ENCODE measurements at places on chromosomes 1 and 21.

DNA sequence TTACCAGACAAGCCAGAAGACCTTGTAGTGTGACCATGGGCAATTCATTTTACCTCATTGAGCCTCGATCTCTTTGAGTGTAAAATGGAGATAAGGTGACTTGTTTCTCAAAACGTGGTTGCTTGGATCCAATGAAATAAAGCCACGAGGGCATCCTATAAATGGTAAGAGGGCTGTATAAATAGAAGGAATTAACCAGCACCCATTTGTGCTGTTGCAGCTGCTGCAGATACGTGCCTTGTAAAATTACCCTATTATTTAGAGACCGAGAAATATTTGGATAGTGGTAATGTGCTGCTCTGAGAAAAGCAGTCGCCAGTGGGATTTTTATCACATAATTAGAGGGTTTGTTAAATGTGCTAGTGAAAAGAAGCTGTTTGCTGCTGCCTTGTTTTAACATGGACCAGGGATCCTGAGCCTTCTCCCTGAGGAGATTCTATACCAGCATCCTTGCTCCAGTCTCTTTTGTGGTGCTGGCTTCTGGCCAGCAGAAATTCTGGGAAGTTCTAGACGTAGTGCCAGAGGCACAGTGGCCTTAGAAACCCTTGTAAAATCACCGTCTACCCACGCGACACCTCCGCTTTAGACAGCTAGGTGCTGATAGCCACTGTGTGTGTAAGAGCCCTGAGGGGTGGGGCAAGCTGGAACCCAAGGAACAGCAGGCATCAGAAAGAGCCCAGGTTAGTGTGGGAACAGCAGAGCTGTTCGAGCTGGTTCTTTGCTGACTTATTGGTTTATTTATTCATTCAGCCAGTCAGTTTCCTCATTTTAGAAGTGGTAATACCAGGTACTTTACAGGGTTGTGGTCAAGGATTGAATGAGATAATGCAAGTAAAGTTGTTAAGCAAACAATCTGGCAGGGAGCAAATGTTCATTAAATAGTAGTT lies 137.5 kb downstream of the NOS1AP start:
- H3K27ac ChIP-seq = no peak overlapping the region
- peaks cover 9% of the 10 kb centered on the region for H3K27me3 ChIP-seq
- H3K4me1 ChIP-seq = no peaks in the 10 kb centered on the region

DNA sequence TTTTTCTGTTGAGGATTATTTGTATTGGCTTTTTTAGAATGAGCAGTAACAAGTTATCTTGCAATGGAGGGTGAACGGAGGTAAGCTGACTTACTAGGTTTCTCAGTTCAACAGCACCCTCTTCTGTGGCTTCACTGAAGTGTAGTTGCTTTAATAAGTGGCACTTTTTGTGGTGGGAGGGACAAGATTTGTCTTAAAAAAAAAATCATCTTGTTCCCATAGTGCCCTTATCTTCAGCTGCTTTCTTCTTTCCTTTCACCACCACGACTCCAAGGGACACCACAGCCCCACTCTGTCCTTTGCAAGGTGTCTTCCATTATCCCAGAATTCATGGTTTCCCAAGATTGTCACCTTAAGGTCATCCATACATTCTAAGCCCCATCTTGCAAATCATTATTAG lies 92.9 kb downstream of the PIGK start:
- no peaks in the 10 kb centered on the region for H3K4me1 ChIP-seq

DNA sequence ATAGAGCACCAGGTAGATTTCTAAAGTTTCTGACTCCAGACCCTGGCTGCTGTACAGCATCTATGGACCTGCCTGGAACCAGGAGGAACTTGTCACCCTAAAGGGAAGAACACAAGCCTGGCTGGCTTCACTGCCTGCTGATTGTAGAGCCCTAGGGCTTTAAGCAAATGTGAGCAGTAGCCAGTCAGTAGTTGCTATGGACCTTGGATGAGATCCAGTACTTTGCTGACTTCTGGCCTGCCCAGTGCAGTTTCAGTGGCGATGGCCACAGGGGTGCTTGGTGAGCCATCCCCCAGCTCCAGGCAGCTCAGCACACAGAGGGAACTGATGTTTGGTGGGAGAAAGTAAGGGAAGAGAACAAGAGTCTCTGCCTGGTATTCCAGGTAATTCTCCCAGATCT lies 68.4 kb downstream of the ATP6V1G3 start:
- no peaks in the 10 kb centered on the region for H3K4me1 ChIP-seq
- DNase-seq = no peak
- no peak overlapping the region for H3K4me3 ChIP-seq
- no peak overlapping the region for H3K27ac ChIP-seq
- no peaks in the 10 kb centered on the region for H3K27me3 ChIP-seq

DNA sequence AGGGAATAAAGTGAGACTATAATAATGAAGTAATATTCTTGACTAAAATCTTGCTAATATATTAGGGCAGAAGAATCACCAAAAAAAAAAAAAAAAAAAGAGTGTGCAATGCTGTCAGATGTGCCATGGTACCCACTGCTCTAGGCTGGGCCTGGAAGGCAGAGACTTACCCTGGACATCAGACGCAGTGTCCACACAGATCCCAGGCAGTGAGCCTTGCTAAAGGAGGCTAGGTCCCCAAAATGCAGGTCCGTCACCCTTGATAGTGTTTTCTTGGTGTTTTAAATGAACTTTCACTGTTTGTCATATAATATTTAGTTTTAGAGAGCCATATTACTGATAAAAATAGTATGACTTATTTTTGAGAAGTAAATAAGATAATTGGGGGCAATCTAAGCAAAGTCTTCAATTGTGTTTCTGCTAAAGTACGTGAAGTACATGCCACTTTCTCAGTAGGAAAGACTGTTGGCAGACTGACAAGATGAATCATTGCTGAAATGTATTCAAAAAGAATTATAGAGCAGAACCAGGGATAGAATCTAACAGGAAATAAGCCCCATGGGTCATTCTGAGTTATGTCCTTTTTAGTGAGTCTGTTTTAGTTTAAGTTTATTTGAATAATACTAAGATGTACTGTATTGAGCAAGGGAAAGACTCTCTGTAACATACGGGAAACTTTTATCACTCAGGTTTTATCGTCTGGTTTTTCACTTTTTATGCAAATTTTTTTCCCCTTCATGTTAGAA lies 74.6 kb upstream of the PDC start:
- DNase-seq = no peak
- no peak overlapping the region for H3K4me3 ChIP-seq
- no peaks in the 10 kb centered on the region for H3K4me1 ChIP-seq
- H3K27me3 ChIP-seq = no peaks in the 10 kb centered on the region

DNA sequence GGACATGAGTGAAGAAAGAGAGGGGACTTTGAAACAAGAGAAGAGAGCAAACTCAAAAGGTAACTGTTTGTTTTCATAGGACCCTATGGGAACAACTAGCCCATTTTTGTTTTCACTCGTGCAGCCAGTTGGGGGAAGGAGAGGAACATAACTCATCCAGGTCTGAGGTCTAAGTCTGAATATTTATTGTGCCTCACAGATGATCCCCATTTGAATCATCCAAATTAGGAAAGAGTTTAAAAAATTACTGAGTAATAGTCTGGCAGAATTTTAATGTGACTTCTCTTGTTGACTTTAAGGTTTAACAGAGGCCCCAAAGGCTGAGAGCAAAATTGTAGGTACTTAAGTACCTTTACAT lies 10.4 kb upstream of the TSPAN2 start:
- H3K27me3 ChIP-seq = no peaks in the 10 kb centered on the region
- H3K36me3 ChIP-seq = no peaks in the 10 kb centered on the region
- peak overlapping the region; percentile 57 for H3K27ac ChIP-seq
- H3K4me3 ChIP-seq = peak overlapping the region; percentile 78

DNA sequence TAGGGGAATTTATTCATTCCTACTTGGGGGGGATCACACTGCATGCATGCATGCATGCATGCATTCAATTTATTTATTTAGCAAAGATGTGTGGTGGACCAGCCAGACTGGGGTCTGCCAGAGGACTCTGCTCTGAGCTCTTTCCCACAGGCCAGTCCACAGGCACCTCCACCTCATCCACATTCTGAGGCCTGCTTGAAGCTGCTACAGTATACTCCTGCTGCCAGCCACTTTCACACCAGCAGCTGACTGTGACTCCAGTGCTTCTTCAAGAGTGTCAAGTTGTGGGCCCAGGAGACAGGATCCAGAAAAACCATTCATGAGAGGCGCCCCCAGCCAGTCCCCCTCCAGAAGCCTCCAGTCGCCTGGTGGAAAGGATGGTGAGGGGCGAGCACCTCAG lies 30.9 kb downstream of the SSBP3 start:
- no peaks in the 10 kb centered on the region for H3K27me3 ChIP-seq
- peaks cover 84% of the 10 kb centered on the region for H3K4me1 ChIP-seq

DNA sequence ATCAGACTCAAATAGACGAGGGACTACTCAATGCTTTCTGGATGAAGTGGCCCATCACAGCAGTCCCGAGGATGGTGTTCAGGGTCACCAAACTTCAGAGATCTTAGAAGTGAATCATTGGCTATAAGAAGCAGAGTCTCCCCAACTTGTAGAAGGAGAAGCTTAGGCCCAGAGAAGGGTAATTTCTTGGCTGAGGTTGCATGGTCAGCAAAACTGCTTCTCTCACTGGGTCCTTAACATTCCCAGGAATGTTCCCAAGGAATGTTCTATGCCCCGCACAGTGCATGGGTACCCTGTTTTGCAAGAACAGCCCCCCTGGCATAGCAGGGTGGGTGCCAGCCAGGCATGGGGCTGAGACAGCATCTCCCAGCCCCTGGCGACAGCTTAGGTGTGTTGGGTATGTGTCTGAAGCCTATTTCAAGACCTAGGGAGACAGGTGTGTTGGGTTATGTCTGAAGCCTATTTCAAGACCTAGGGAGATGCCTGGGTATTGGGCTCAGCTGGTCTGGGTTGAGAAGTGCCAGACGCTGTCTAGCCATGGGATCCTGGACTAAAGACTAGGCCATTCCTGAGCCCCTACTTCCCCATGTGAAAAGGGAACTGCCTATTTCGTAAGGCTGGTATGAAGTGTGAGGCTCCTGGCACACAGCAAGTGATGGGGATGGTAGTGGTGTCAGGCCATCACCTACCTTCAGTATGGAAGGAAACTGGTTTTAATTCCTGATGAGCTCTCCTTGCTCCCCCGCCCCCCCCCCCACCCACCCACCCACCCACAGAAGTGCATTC lies 26.1 kb downstream of the PADI6 start:
- DNase-seq = no peak
- H3K4me3 ChIP-seq = no peak overlapping the region
- no peak overlapping the region for H3K27ac ChIP-seq

- DNase-seq = no peak
- peaks cover 29% of the 10 kb centered on the region for H3K4me1 ChIP-seq
- H3K27ac ChIP-seq = no peak overlapping the region
- no peaks in the 10 kb centered on the region for H3K36me3 ChIP-seq
- H3K4me3 ChIP-seq = no peak overlapping the region
- H3K27me3 ChIP-seq = no peaks in the 10 kb centered on the region
Observed at GRCh38 chr1:230028602-230029223, 38.3 kb upstream of the GALNT2 start.

DNA sequence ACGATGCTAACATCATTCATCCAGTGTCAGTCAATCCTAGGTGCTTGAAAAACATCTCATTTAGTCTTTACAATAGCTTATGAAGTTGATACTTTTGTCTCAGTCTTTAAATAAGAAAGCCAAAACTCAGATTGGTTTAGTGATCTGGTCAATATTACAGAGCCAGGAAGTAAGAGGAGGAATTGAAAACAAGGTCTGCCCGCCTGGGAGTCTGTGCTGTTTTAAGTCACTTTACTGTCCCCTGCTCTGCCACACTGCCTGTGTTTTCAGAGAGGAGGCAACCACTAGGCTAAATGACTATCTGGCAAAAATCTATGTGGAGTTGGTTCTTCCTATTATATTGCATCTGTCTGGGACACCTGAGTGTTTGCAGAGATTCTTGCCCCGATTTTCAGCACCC lies 62.3 kb downstream of the ST6GALNAC3 start:
- no peak overlapping the region for H3K27ac ChIP-seq
- H3K4me1 ChIP-seq = peaks cover 7% of the 10 kb centered on the region
- H3K4me3 ChIP-seq = no peak overlapping the region
- H3K27me3 ChIP-seq = no peaks in the 10 kb centered on the region

- peaks cover 24% of the 10 kb centered on the region for H3K4me1 ChIP-seq
- H3K27me3 ChIP-seq = no peaks in the 10 kb centered on the region
- DNase-seq = no peak
- no peak overlapping the region for H3K27ac ChIP-seq
- no peak overlapping the region for H3K4me3 ChIP-seq
Observed at GRCh38 chr1:243594455-243594854, 255.6 kb downstream of the AKT3 start.

GRCh38 chr21:29523646-29524045 lies 224.9 kb downstream of the BACH1 start:
- H3K27ac ChIP-seq = no peak overlapping the region
- H3K4me3 ChIP-seq = no peak overlapping the region
- peaks cover 21% of the 10 kb centered on the region for H3K36me3 ChIP-seq
- no peaks in the 10 kb centered on the region for H3K4me1 ChIP-seq

- no peak overlapping the region for H3K27ac ChIP-seq
- DNase-seq = no peak
- H3K4me3 ChIP-seq = no peak overlapping the region
- no peaks in the 10 kb centered on the region for H3K36me3 ChIP-seq
- H3K4me1 ChIP-seq = no peaks in the 10 kb centered on the region
- H3K27me3 ChIP-seq = no peaks in the 10 kb centered on the region
Observed at GRCh38 chr1:2928366-2929325, 92.6 kb upstream of the ACTRT2 start.

DNA sequence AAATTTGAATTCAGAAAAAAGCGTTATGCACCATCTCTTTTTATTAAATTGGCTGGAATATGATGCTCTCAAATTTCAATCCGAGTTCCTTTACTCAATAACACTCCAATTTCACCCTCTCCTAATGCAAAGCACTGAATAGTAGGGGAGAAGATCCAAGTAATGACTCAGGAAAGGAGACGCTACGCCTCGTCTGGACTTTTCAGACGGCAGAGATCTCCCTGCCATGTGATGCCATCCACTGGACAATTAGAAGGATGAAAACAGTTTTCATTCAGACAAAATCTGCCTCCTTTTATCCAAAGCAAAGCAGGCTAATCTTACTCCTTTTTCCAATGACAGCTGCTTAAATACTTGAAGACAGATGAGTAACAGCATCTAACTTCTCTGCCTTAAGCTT lies 242.4 kb upstream of the GREM2 start:
- H3K36me3 ChIP-seq = no peaks in the 10 kb centered on the region
- no peak for DNase-seq
- no peak overlapping the region for H3K4me3 ChIP-seq
- H3K27ac ChIP-seq = no peak overlapping the region
- no peaks in the 10 kb centered on the region for H3K27me3 ChIP-seq
- H3K4me1 ChIP-seq = no peaks in the 10 kb centered on the region

DNA sequence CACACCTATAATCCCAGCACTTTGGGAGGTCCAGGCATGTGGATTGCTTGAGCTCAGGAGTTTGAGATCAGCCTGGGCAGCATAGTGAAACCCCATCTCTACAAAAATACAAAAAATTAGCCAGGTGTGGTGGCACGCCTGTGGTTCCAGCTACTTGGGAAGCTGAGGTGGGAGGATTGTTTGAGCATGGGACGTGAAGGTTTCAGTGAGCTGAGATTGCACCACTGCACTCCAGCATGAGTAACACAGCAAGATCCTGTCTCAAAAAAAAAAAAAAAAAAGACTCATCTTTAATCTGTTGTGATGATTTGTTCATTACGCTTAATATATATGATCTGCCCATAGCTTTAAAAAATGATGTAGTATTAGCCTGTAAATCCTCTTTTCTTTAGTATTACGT lies 44.0 kb downstream of the OR10J1 start:
- no peaks in the 10 kb centered on the region for H3K36me3 ChIP-seq
- no peak overlapping the region for H3K4me3 ChIP-seq
- no peak overlapping the region for H3K27ac ChIP-seq
- H3K4me1 ChIP-seq = no peaks in the 10 kb centered on the region

GRCh38 chr1:56934430-56935060 lies 31.3 kb downstream of the C8B start:
- no peak overlapping the region for H3K27ac ChIP-seq
- no peaks in the 10 kb centered on the region for H3K4me1 ChIP-seq
- peaks cover 1% of the 10 kb centered on the region for H3K36me3 ChIP-seq
- H3K27me3 ChIP-seq = peaks cover 7% of the 10 kb centered on the region

Measured in activated naive CD4-positive, alpha-beta T cell treated with anti-CD3 and anti-CD28 coated beads for 36 hours (primary cell).